ENCODE measurements at places on chromosomes 6 and 20. TPM values are rescaled to one million over a fixed set of nuclear protein-coding genes. Genes with fewer than 3 reads are reported as not detected.

UBE2C gene
- total RNA-seq: 21.3 TPM

CRISP2 gene
- total RNA-seq: not detected

GRCh38 chr6:1176567-1176966 lies 135.3 kb upstream of the FOXQ1 start:
- no peaks in the 10 kb centered on the region for H3K4me1 ChIP-seq
- no peak overlapping the region for H3K27ac ChIP-seq
- no peak overlapping the region for H3K4me3 ChIP-seq
- DNase-seq: no peak

DNA sequence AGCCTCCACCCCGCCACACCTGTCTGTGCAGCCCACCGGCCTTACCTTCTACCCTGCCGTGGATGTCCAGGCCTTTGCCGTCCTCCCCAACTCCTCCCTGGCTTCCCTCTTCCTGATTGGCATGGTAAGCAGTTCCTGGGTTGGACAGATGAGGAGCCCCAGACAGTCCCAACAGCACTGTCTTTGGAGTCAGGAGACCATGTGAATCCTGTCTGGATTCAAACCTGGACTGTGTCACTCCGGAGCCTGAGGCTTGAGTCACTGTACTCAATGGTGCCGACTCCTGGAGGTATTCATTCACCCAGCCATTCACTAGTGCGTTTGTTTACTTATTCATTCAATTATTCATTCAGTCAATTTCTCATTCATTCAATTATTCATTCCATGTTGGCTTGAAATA lies 20.0 kb upstream of the LBP start:
- no peak overlapping the region for H3K27ac ChIP-seq
- H3K4me3 ChIP-seq: no peak overlapping the region
- H3K4me1 ChIP-seq: peaks cover 6% of the 10 kb centered on the region
- DNase-seq: no peak
- H3K36me3 ChIP-seq: peaks cover 1% of the 10 kb centered on the region

PRDM13 gene
- total RNA-seq: not detected

DNA sequence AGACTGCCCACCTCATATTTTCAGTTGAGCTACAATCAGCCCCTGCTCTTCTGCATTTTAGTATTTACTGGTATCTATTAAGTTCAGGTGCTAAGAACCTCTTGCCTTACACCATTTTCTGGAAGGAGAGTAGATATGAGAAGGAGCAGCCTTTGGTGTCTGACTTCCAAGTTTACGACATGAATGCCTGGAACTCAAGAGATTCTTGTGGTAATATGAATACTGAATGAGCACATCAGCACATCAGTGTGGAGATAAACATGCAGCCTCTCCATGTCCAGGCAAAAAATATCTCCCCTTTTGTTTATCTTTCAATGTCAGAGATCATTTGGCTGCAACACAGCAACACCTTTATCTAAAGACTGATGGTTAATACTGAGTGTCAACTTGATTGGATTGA lies 65.8 kb upstream of the THEMIS start:
- no peak overlapping the region for H3K27ac ChIP-seq
- H3K4me3 ChIP-seq: no peak overlapping the region
- no peaks in the 10 kb centered on the region for H3K4me1 ChIP-seq
- H3K27me3 ChIP-seq: no peaks in the 10 kb centered on the region
- DNase-seq: no peak
- peaks cover 28% of the 10 kb centered on the region for H3K36me3 ChIP-seq

DNA sequence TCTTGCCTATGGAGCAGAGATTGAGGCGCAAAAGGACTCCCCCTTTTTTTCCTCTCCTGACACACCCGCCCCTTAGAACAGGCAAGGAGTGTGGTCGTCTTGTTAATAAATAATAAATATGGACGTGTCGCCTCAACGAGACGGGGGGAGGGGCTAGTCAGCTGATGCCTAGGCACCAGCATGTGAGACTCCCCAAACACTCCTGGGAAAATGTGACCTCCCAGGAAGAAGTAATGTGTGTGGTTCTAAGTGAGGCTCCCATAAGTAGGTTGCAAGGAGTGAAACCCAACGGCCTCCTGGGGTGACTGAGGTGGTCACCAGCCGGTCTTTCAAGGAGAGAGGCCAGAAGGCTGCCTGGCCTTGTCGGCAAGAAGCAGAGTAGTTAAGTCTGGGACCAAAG lies 1.1 kb upstream of the FAXC start:
- peak overlapping the region; percentile 39 for H3K4me3 ChIP-seq
- H3K36me3 ChIP-seq: no peaks in the 10 kb centered on the region
- no peak overlapping the region for H3K27ac ChIP-seq
- no peak for DNase-seq

INSM1 gene
- total RNA-seq: not detected

Data from osteocyte (in vitro differentiated cells).